ENCODE measurements at places on chromosomes 4 and X.

DNA sequence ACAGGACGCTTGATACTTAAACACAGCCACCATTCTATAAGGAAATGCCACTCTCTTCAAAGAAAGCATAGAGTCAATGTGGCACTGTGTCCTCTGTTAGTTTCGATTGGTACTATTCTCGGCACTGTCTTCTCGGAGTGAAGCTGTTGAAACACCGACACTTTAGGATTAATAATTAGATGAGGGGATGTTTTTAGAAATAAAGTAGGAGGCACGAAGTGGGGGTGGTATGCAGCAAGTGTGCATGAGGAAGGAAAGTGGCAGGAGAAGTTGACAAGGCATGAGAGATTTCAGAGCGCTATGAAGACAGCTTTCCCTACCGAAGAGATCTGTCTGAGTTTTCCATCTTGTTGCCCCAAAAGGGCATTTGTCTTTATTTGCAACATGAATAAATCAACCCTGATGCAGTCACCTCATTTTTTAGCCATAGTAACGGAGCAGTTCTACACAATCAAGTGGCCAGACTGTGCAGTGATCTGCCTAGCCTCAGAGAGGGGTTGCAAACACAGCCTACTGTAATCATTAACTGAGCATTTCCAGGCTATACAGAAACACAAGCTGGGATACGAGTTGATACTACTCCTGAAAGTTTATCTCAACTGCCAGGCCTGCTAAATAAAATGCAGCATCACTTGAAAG lies 8.3 kb downstream of the GPRIN3 start:
- DNase-seq, result no peak

- no peak for DNase-seq
These were observed 4.5 kb downstream of the RAB9A start for GRCh38 chrX:13693341-13693961.

GRCh38 chr4:83328521-83329187 lies 6.0 kb downstream of the HPSE start:
- no peak for DNase-seq

GRCh38 chr4:159052315-159052714 lies 50.6 kb upstream of the RAPGEF2 start:
- no peak for DNase-seq

DNA sequence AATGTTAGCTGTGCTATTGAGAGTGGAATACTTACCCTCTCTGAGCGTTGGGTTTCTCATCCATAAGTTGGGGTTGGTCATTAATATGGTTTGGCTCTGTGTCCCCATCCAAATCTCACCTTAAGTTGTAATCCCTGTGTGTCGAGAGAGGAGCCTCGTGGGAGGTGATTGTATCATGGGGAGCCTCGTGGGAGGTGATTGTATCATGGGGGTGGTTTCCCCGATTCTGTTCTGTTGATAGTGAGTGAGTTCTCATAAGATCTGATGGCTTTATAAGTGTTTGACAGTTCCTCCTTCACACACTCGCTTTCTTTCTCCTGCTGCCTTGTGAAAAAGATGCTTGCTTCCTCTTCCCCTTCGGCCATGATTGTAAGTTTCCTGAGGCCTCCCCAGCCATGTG lies 391.1 kb downstream of the FAM133A start:
- DNase-seq, result no peak

GRCh38 chr4:54090804-54091623 lies 8.9 kb upstream of the GSX2 start:
- DNase-seq, result peak; percentile 61
